Upper lobe of left lung (tissue), 6 donors: ENCODE measurements at places on chromosomes 1 and 21.

DNA sequence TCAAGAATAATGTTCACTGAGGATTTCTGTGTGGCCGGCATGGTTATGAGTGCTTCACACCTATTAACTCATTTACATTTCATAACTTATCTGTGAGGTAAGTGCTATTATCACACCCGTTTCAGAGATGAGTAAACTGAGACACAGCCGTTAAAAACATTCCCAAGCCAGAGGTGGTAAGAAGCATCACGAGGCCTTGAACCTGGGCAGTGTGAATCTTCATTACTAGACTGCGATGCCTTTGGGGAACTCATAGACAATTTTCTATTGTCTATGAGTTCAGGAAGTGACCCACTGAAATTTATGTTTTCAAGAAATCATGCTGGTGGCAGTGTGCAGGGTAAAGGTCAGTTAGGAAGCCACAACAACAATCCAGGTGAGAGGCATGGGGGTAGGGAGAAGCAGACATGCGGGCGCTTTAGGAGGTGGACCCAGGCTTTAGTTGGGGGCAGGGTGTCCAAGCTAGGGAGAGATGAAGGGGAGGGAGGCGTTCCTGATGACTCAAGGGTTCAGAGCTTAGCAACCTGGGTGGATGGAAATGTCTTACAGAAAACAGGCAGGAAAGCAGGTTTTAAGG is 14.5 kb downstream of the GNG12 start:
- no peaks in the 10 kb centered on the region for H3K36me3 ChIP-seq
- no peak overlapping the region for H3K4me3 ChIP-seq
- no peak for DNase-seq
- peaks cover 15% of the 10 kb centered on the region for H3K4me1 ChIP-seq
- no peak overlapping the region for H3K27ac ChIP-seq

- no peaks in the 10 kb centered on the region for H3K4me1 ChIP-seq
- H3K27me3 ChIP-seq = no peaks in the 10 kb centered on the region
- peak; percentile 70 for DNase-seq
- H3K4me3 ChIP-seq = no peak overlapping the region
- H3K36me3 ChIP-seq = no peaks in the 10 kb centered on the region
These were observed 121.8 kb downstream of the PCBP3 start for GRCh38 chr21:45765375-45765774.

- H3K4me3 ChIP-seq = peak within 1 kb of the TSS; percentile 40
- no peaks in the 10 kb centered on the region for H3K36me3 ChIP-seq
- DNase-seq = peak; percentile 67
- H3K27me3 ChIP-seq = no peaks in the 10 kb centered on the region
- H3K27ac ChIP-seq = peak within 1 kb of the TSS; percentile 87
These were observed at the start of gene LCK for GRCh38 chr1:32250893-32251716. Gene LCK, plus strand, starts transcription at chr1:32251265. Its CDS starts 23,065 bp downstream, at chr1:32274330.

DNA sequence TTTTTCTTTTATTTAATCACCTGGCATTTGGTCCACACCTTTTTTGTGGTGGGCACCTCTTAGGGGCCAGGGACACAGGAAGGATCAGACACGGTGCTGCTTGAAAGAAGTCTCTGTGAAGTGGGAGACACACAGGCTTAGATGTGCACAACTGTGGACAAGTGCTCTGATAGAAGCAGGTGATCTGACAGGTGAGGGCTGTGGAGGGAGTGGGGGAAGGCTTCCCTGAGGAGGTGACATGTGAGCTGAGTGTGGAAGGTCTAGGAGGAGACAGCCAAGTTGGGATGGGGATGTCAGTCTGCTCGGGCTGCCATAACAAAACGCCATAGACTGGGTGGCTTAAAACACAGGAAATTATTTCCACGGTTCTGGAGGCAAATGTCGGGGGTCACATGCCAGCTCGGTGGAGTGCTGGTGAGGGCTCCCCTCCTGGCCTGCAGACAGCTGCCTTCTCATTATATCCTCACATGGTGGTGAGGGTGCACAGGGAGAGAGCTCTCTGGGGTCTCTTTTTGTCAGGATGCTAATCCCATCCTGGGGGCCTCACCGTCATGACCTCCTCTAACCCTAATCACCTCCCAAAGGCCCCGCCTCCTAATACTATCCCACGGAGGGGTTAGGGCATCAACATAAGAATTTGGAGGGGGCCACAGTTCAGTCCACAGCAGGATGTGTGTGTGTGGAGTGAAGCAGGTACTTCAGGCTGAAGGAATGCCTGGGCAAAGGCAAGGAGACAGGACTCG is 5.2 kb upstream of the KIAA1614 start:
- no peak overlapping the region for H3K27ac ChIP-seq
- no peaks in the 10 kb centered on the region for H3K36me3 ChIP-seq
- H3K27me3 ChIP-seq = no peaks in the 10 kb centered on the region
- H3K4me3 ChIP-seq = no peak overlapping the region

- H3K4me3 ChIP-seq = no peak overlapping the region
- no peak for DNase-seq
- no peak overlapping the region for H3K27ac ChIP-seq
- H3K27me3 ChIP-seq = no peaks in the 10 kb centered on the region
- H3K4me1 ChIP-seq = peaks cover 15% of the 10 kb centered on the region
- no peaks in the 10 kb centered on the region for H3K36me3 ChIP-seq
These were observed 52.9 kb downstream of the MRPS6 start for GRCh38 chr21:34126269-34126668.

DNA sequence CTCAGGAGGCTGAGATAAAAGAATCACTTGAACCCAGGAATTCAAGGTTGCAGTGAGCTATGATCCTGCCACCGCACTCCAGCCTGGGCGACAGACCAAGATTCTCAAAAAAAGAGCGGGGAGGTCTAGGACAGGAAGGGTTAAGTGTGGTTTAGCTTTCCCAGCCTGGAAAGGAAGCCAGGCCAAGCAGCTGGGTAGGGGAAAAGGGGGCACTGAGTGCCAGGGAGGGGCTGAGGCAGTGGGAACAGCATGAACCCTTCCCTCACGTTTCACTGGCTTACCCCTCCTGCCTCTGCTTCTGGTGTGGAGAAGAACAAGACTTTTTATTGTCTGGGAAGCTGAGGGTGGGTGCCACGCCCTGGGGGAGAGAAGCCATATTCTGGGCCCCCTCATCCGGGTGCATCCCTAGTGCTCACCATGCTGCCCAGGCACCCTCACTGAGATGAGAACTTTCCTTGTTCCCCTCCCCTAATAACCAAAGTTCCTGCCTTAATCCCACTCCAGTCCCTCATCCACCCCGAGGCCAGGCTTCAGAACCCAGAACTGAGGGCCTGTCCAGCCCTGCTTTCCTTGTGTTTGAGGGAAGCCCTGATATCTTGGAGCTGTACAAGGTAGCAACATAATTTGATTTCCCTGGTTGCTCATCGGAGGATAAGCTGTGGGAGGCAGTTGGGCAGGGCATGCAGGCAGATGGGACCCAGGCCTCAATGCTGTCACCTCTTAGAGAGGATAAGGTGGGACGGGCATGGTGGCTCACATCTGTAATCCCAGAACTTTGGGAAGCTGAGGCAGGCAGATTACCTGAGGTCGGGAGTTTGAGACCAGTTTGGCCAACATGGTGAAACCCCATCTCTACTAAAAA is 2.0 kb upstream of the LMNA start:
- no peak for DNase-seq
- H3K4me1 ChIP-seq = peaks cover 14% of the 10 kb centered on the region
- H3K4me3 ChIP-seq = no peak overlapping the region
- no peak overlapping the region for H3K27ac ChIP-seq

DNA sequence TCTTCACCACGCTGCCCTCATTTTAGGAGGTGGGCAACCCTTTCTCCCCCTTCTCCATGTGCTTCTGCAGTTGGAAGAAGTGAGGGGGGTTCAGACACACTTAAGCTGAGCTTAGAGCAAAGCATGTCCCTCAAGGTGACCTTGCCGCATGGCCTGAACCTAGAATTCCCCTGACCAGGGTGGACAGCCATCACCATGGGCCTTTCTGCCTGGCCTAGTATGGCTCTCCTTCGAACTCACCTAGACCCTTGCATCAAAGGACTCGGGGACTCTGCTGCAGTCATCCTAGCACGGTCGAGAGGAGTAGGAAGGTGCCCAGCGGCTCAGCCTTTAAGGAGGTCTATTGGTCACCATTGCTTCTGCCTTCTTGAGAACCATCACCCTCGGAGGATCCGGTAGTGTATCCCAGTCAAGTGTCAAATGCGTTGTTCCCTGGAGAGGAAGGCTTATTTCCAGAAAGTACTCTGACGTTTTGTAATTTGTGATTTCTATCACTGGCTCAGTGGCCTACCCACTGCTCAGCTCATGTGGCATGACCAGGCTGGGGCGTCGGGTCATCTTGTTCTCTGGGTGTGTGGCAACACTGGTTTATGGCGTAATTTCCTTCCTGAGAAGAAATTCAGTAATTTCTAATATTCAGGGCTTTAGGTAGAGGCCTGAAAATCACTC is at the start of gene KCNE1:
Gene KCNE1, minus strand, starts transcription at position 424 of the 669 bp plus-strand sequence. CDS start 62,576 bp downstream, outside the sequence.
- H3K27me3 ChIP-seq = no peaks in the 10 kb centered on the region
- H3K4me3 ChIP-seq = peak within 1 kb of the TSS; percentile 36
- peak within 1 kb of the TSS; percentile 92 for H3K27ac ChIP-seq
- DNase-seq = no peak
- peaks cover 18% of the 10 kb centered on the region for H3K4me1 ChIP-seq
- H3K36me3 ChIP-seq = peaks cover 4% of the 10 kb centered on the region

GRCh38 chr1:7121622-7121988 is 336.4 kb downstream of the CAMTA1 start:
- no peak overlapping the region for H3K4me3 ChIP-seq
- no peak overlapping the region for H3K27ac ChIP-seq
- H3K27me3 ChIP-seq = no peaks in the 10 kb centered on the region
- no peaks in the 10 kb centered on the region for H3K4me1 ChIP-seq
- no peaks in the 10 kb centered on the region for H3K36me3 ChIP-seq

DNA sequence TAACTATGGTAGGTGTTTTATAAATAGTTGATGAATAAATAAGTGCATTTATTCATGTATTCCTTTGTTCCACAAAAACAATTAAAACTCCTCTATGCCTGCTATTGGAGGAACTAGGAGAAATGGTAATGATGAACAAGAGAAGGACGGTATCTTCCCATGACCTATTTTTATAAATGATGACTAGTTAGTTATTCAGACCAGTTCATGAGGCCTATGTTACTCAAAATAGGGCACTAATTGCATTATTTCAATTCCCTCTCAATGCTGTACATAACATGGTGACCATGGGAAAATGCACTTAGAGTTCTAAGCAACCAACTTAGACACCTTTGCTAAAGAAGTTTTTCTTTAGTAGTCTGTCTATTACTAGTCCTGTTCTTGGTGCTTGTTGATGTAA is 53.1 kb downstream of the XCL1 start:
- DNase-seq = no peak
- no peak overlapping the region for H3K4me3 ChIP-seq
- H3K27ac ChIP-seq = no peak overlapping the region
- no peaks in the 10 kb centered on the region for H3K27me3 ChIP-seq
- no peaks in the 10 kb centered on the region for H3K36me3 ChIP-seq

DNA sequence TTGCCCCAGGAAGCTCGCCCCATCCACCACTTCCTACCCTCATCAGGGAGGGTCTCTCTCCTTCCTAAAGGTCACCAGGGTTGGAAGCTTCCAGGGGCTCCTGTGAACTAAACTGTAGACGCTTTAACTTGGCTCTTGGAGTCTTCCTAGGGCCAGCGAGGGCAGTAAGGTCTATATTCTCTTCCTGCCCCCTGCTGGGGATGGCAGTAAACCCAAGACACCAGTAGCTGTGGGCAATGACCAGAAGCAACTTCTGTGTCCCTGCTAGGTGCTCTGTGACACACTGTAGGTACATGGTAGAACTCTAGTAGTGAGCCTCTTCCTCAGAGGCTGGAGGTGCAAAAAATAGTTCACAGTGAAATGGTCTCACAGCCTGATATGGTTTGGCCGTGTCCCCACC is 30.0 kb downstream of the KCND3 start:
- no peak overlapping the region for H3K27ac ChIP-seq
- no peak for DNase-seq
- H3K4me3 ChIP-seq = no peak overlapping the region
- no peaks in the 10 kb centered on the region for H3K27me3 ChIP-seq

DNA sequence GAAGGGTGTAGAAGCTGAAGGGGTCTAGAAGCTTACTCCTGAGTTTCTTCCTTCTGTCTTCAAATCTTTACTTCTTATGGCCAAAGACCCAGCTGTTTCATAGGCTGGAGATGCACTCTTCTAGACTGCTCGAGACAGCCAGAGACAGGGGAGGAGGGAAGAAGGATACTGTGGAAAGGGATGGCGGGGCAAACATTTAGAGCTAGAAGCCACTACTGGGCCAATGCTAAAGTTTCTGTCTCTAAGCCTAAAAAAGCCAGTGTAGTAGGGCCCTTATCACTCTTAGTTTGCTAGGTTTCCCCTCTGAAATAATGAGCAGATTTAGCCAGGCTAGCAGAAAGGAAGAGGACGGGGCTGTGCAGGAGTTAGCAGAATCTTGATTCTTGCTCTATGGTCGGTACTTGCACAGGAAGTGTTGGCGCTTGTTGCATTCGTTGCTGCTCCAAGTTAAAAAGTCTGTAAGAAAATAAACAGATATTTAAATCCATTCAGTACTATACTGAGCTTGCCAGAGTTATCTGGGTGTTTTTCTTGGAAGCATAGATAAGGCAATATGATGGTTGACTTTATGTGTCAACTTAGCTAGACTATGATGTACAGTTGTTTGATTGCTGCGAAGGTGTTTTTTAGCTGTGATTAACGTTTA is 16.9 kb downstream of the REG4 start:
- no peak for DNase-seq
- H3K4me1 ChIP-seq = no peaks in the 10 kb centered on the region
- no peak overlapping the region for H3K4me3 ChIP-seq
- no peak overlapping the region for H3K27ac ChIP-seq
- H3K27me3 ChIP-seq = no peaks in the 10 kb centered on the region

- DNase-seq = no peak
- H3K4me3 ChIP-seq = no peak overlapping the region
- H3K27me3 ChIP-seq = no peaks in the 10 kb centered on the region
- no peaks in the 10 kb centered on the region for H3K36me3 ChIP-seq
- H3K27ac ChIP-seq = no peak overlapping the region
These were observed 136.2 kb downstream of the ZC3H11B start for GRCh38 chr1:219476716-219477115.

DNA sequence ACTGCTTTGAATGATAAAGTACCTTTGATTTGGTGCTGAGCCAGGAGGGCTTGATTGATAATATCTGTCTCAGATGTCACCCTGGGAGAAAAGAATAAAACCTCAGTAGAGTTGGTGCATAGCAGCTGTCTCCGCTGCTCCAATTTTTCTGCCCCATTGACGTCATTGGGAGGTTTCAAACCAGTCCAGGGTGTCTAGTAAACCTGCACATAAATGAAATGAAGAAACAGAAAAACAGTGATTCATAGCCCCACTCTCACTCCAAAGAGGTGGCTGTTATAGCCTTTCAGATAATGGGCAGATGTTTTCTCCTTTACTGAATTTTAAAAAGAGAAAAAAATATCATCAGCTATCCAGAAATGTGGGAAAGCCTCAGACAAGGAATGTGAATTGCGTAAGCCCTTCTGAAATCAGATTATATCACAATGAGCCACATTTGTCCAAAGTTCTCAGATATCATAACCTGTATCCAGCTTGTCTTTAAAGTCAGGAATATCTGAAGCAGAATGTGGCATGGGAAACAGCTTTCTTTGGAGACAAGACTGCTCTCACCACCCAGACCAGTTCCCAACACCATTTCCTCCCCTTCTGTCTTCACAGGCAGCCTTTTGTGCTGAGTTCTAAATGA is 351.3 kb upstream of the SGIP1 start:
- H3K36me3 ChIP-seq = no peaks in the 10 kb centered on the region
- H3K4me3 ChIP-seq = no peak overlapping the region
- no peak overlapping the region for H3K27ac ChIP-seq
- DNase-seq = no peak

GRCh38 chr1:69738458-69739250 is 170.9 kb downstream of the LRRC7 start:
- no peak for DNase-seq
- H3K27ac ChIP-seq = no peak overlapping the region
- H3K27me3 ChIP-seq = no peaks in the 10 kb centered on the region
- H3K4me3 ChIP-seq = no peak overlapping the region
- H3K36me3 ChIP-seq = no peaks in the 10 kb centered on the region
